ENCODE measurements at places on chromosomes 16 and 17.

DNA sequence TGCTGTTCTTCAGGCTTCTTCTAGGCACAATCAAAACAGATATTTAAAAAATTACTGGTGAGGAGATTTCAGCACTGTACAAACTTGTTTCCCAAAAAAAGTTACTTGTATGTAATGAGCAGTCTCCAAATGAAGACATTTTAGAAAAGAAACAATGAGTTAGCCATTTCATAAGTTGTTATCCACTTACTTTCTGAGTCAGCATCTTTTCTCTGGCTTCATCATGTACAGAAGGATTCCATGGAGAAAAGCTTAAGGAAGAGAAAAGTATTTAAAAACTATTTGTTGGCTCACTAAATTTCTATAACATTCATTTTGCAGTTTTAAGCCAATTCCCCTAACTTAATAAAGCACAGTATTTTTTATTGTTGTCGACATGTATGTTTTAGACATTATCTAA is 10.5 kb downstream of the AKTIP start:
- DNase-seq, result no peak

DNA sequence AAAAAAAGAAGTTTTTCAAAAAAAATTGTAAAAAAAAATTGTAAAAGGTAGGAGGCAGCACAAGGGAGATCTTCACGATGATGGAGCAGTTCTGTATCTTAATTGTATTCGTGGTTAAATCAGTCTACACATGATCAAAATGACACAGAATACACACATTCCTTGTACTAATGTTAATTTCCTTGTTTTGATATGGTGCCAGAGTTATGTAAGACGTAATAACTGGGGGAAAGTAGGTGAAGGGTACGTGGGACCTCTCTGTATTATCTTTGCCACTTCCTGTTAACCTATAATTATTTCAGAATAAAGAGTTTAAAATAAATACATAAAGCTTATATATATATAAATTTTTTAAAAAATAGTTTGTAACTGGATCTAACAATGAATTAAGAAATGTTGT is 36.8 kb downstream of the HELZ start:
- DNase-seq, result no peak

- DNase-seq, result no peak
Observed at GRCh38 chr17:11324021-11324420, 83.0 kb downstream of the SHISA6 start.

DNA sequence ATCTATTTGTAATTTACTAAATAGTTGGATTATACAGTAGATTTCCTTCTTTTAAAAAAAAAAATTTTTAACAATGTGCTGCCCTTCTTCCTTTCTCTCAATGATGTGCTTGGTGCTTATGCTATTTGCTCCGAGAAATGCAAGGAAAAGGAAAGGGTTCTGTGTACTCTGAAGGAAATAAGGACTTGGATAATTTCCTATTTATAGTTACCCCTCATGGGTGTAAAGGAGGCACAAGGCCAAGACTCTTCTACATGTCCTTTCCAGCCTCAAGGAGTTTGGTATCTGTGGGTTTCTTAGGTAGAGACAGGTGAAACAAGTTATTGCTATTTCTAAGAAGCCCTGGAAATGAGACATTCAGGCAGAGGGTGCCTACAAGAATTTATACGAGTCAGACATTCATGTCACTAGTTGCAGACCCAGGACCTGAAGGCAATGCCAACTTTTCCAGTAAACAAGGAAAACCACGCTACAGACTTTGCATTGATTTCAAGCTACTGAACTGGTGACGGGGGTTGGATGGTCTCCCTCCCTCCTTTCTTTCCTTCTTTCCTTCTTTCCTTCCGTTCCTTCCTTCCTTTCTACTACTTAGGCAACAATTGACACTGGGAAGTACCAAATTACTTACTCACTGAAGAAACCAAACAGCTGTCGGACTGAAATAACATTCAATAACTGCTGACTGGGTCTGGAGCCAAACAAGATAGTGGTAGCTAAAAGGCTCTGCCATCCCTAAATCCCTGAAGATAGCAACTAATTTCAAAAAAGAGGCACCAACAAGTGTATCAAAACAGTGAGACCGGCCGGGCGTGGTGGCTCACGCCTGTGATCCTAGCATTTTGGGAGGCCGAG is 33.8 kb upstream of the GHDC start:
- DNase-seq, result peak; percentile 58

DNA sequence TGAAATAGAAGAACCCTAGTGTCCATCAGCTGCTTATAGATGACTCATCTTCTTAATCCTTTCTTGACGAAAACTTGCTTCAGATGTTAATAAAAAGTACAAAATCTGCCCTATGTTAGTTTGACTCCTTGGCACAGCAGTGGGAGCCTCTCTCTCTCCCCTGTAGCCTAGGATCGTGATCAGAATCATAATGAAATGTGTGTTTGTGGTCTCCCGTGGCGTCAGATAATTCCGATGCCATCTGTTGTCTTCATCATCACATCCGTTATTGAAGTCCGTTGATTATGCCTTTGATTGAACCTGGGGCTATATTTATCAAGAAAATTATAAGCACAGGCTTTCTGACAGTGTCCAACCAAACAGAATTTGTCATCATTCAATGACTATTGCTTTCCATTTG is 102.5 kb downstream of the BMERB1 start:
- DNase-seq, result no peak

- DNase-seq, result peak; percentile 19
Observed at GRCh38 chr17:16906680-16907079, 65.2 kb downstream of the TNFRSF13B start.

DNA sequence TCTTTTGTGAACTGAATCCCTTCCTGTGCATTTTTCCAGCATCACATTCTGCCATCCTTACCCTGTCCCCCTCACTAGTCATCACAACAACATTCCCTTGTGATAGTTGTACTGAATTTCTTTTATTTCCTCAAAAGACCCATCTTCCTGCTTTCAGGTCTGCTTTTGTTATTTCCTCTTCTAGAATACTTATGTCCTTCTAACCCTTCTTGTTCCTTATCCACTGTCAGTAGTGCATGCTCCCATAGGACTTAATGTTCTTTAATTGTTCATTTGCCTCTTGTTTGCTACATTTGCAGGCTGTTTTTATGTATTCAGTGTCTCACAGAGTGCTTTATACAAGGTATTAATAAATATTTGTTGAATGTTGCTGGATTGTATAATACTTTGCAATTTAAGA is 73.0 kb downstream of the BCAS3 start:
- DNase-seq, result no peak

GRCh38 chr17:70184770-70185169 is 15.4 kb downstream of the KCNJ2 start:
- DNase-seq, result peak; percentile 80

- DNase-seq, result peak; percentile 69
Observed at GRCh38 chr16:17370223-17370707, 100.5 kb downstream of the XYLT1 start.

DNA sequence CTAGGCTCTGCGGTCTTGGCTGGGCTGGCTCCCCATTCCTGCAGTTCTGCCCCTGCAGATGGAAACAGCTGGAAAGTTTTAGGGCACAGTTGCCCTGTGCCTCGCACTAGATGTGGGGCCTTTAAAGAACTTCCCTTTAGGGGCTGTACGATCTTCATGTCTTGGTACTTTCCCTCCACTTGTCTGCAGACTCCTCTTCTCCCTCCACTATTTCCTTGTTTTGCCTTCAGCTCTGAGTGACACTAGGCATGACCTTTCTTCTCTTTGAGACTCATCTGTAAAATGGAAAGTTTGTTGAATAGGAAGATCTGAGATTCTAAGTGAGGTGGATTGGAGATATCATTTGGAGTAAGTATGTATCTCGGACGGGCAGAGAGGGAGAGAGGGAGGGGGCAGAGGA is 6.3 kb upstream of the TAC4 start:
- no peak for DNase-seq

- no peak for DNase-seq
Observed at GRCh38 chr17:15654886-15655561, 29.1 kb downstream of the TRIM16 start.

DNA sequence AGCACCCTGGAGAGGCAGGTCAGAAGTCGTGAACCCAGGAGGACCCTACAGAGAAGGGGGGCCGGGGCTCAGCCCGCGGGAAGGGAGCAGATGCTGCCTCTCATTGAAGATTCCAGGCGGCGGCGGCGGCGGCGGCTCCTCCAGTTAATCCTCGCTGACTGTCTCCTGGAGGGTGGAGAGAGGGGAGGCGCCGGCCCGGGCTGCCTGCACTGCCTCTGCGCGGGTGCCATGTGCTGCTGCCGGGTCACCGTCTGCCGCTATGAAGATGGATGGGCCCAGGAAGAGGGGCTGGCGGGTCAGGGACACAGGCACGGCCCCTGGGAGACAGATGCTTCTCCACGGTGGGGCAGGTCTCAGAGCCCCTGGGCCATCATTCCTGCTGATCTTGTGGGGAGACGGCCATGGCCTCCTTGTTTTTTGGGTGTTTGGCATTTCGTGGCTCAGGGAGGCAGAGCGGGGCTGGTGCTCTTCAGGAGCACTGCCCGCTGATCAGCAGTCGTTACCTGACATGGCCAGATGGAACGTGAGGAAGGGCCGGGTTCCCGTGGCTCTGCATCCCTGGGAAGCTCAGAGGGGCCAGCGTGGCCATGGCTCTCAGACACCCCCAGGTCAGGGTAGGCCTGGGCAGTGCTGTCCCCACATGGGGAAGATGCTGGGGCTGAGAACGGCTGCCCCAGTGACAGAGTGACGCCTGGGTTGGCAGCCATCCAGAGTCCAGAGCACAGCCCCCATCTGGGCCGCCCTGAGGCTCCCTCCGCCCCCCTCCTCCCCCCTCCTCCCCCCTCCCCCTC is 36.1 kb downstream of the GINS2 start:
- peak; percentile 38 for DNase-seq

DNA sequence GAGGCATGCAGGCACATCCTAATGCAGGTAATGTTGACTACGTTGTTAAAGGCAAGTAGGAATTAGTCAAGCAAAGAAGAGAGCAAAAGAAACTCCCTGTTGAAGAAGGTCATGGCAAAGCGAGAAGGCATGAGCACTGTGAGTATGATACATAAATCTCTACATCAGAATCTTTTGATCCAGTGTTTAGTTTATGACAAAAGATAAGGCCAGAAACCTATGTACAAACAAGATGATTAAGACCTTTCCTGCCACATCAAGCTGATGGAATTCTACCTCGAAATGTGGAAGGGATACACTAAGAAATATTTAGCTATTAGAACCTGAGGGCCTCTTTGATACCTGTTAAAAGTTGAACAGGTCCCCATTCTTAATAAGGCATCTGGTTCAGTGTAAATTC is 20.2 kb downstream of the SYCE1L start:
- DNase-seq, result no peak

DNA sequence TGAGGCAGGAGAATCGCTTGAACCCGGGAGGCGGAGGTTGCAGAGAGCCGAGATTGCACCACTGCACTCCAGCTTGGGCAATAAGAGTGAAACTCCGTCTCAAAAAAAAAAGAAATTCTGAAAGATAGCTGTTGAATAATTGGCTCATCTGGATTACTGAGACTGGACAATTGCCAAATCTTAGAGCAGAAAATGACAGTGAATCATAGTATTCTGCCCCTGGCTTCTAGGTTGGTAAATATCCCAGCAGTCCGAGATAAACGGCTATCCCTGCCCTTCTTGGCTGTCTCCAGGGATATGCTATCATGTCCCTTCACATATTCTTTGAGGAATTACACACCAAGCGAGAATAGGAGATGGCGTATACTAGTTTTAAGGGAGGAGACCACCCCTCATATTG is 35.5 kb upstream of the METTL16 start:
- peak; percentile 7 for DNase-seq

DNA sequence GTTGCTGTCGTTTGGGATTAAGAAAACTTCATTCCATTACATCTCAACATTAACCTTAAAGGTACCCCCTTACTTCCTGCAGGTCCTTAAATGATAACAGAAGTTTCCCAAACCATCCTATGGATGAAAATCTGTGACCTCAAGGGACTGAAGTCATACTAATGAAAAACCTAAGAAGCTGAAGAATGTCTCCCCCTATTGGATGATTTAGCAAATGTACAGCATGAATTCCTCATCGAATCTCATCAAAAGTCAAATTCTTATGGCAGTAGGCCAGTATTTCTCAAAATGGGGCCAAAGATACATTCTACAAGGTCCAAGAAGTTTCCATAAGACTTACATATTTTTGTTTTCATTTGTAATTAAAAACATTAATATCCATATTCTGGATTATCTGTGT is 13.5 kb downstream of the SCO1 start:
- DNase-seq, result peak; percentile 39

- DNase-seq, result no peak
Observed at GRCh38 chr16:50530277-50531236, 17.6 kb upstream of the NKD1 start.

GRCh38 chr16:81601601-81602255 is 157.1 kb downstream of the CMIP start:
- DNase-seq, result peak; percentile 20

DNA sequence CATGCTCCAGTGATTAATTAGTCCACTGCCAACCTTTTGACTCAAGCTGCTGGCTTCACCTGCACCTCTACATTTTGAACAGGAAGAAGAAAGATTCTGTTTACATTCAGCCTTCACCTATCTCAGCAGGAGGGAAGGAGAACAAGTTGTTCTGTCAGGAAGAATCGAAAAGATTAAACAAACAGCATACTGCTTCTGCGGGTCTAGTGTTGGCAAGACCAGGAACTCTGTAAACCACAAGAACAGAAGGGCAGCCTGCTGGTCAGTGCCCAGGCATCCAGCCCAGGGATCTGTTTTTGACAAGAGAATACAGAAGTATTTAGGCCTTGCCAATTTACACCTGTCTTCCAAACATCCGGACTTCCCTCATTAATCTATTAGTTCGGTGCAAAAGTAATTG is 189.7 kb downstream of the CHD9NB start:
- DNase-seq, result no peak

DNA sequence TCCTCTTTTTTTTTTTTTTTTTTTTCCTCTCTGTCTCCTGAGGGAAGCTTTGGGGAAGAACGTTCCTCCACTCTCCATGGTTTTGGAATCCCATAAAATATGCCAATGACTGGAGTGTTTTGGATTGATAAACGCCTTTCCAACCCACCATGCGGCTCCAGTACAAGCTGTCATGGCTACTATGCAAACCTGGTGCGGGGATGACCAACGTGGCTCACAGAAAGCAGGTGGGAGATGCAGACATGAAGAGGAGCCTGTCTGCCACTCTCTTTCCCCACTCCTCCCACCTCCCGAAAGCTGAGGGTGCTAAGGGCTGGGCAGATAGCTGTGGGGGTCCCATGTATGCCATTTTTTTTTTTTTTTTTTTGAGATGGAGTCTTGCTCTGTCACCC is 69.9 kb upstream of the SEC14L1 start:
- DNase-seq, result no peak

DNA sequence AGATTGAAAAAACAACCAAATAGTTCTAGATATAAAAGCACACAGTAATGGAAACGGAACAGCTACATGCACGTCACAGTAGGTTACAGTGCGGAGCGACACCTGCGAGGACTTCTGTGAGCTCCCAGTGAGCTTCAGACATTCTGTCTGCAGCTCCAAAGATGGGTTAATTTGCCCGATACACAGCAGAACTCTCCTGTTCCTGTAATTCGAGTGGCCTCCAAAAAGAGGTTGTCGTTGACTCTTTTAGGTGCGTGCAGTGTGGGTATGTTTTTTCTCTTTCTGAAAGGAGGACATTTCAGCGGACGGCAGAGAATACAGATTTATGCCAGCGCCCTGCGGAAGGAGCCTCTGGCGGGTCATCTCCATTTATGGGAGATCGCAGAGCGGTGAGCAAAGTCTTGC is 2.9 kb downstream of the OR1F1 start:
- DNase-seq, result no peak
